ENCODE measurements at places on chromosomes 7 and 10.

- no peaks in the 10 kb centered on the region for H3K36me3 ChIP-seq
- no peak for DNase-seq
- H3K4me1 ChIP-seq = no peaks in the 10 kb centered on the region
- no peaks in the 10 kb centered on the region for H3K27me3 ChIP-seq
- H3K4me3 ChIP-seq = no peak overlapping the region
Observed at GRCh38 chr10:126569513-126570244, 100.8 kb downstream of the C10orf90 start.

GRCh38 chr7:79868010-79868409, 266.6 kb upstream of the GNAI1 start:
- H3K27ac ChIP-seq = no peak overlapping the region
- no peaks in the 10 kb centered on the region for H3K36me3 ChIP-seq
- H3K27me3 ChIP-seq = no peaks in the 10 kb centered on the region
- no peak overlapping the region for H3K4me3 ChIP-seq

DNA sequence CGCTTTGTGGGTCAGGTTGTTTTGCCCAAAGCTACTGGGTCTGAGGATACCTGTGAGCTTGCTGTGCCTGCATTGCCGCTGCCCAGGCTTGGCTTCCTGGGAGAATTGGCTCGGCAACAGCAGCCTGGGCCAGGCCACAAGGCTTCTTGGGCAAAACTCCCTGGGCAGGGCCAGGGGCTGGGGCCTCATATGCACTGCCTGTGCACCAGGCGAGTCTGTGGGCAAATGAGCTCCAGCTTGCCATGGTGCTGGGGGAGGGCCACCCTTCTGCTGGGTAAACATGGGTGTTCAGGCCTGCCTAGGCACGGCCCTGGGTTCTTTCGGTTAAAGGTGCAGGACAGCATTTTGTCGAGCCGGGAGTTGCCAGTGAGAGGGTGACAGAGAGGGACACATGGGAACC, 19.4 kb downstream of the ZMIZ1 start:
- no peaks in the 10 kb centered on the region for H3K27me3 ChIP-seq
- H3K36me3 ChIP-seq = peaks cover 46% of the 10 kb centered on the region
- no peak overlapping the region for H3K4me3 ChIP-seq

- no peak for DNase-seq
- H3K4me3 ChIP-seq = no peak overlapping the region
- H3K27me3 ChIP-seq = no peaks in the 10 kb centered on the region
- no peak overlapping the region for H3K27ac ChIP-seq
Observed at GRCh38 chr10:52440612-52441285, 126.7 kb downstream of the DKK1 start.

- peaks cover 7% of the 10 kb centered on the region for H3K4me1 ChIP-seq
- no peak overlapping the region for H3K27ac ChIP-seq
- no peak overlapping the region for H3K4me3 ChIP-seq
- H3K27me3 ChIP-seq = peaks cover 2% of the 10 kb centered on the region
- DNase-seq = no peak
- no peaks in the 10 kb centered on the region for H3K36me3 ChIP-seq
Observed at GRCh38 chr7:116610210-116610609, 61.8 kb upstream of the MET start.

DNA sequence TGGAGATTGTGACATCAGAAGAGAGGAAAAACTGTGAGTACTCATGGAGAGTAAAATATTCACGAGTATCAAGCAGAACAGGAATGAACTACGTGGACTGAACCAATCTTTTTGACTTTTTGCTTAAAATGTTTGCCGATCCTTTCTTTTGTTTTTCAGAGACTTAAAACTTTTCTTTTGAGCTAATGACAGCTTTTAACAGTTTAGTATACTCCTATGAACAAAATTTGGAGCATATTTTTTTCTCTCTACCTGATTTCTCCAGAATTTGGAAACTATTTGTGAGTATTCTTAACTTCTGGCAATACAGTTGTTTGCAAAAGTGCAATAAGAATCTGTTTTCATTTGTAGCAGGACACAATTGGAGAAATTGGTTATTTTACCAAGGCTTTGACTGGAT, 786.3 kb downstream of the SORCS1 start:
- no peaks in the 10 kb centered on the region for H3K36me3 ChIP-seq
- no peaks in the 10 kb centered on the region for H3K4me1 ChIP-seq
- H3K27me3 ChIP-seq = no peaks in the 10 kb centered on the region
- H3K4me3 ChIP-seq = no peak overlapping the region
- no peak overlapping the region for H3K27ac ChIP-seq

DNA sequence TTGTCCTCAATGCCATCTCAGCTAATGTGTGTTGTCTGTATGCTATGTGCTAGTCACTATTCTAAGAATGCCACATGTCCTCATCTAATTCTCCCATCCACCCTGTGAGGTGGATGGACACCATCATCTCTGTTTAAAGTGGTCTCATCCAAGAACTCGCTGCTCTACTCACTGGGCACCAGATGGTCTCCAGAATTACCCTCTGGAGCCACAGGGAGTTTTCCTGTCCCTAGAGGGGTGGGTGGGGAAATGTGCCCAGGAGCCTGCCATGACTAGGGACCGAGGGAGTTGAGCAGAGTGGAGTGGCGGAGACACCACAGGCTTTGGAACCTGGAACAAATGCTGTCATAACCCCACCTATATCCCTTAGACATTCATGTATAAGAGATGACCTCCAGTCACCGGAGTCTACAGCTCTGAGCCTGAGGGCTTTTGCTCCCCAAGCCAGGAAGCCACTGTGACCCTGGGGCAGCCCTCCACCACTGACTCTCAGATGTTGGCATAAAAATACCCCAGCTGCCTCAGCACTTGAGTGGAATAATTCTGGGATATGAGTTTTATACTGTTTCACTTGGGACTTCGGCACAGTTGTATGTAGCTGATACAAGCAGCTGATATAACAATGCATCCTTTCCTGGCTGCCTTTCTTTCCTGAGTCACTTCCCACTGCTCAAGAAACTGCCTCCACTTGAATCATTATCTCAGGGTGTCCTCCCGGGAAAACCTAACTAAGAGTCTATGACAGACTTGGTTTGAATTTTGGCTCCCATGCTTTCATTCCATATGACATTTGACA, 61.5 kb upstream of the RAPGEF5 start:
- no peaks in the 10 kb centered on the region for H3K4me1 ChIP-seq
- no peaks in the 10 kb centered on the region for H3K36me3 ChIP-seq
- no peaks in the 10 kb centered on the region for H3K27me3 ChIP-seq

DNA sequence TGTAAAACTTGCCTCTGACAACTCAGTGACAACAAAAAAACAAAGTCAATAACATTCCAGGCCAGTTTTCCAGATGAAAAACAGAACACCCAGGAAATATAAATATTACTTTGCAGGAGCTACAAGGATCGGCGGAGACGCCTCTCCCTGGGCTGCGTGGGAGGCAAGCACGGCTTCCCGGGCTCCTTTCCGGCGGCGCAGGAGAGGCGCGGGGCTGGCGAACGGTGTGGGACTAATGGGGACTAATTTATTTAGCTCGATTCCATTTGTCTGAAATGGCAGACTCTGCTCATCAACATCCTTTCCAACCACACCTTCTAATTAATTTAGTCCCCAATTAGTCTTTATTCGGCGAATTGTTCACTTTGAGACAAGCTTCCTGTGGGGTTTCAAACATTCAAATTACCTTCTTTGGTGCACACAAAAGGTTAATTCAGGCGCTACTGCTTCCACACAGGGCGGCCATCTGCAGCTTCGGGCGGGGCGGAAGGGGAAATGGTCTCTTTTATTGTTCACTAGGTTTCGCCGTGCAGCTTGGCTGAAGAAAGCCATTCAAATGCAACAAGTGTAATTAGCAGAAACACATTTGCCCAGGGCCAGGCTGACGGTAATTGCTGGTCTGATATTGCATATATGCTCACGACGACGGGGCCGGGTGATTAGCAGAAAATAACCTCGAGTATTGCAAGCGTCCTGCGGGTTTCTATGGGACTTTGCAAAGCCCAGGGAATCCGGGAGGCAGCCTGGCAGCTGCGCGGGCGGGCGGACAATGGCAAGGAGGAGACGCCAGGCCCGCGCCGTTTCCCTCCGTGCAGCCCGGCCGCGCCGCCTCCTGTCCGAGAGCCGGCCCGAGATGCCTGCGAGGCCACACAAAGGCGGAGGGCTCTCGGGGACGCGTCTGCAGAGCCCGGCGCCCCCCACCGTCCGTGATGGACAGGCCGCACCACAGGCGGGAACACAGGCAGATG, 270.1 kb downstream of the PTPRN2 start:
- no peaks in the 10 kb centered on the region for H3K36me3 ChIP-seq
- no peaks in the 10 kb centered on the region for H3K4me1 ChIP-seq
- DNase-seq = no peak
- H3K27me3 ChIP-seq = no peaks in the 10 kb centered on the region

DNA sequence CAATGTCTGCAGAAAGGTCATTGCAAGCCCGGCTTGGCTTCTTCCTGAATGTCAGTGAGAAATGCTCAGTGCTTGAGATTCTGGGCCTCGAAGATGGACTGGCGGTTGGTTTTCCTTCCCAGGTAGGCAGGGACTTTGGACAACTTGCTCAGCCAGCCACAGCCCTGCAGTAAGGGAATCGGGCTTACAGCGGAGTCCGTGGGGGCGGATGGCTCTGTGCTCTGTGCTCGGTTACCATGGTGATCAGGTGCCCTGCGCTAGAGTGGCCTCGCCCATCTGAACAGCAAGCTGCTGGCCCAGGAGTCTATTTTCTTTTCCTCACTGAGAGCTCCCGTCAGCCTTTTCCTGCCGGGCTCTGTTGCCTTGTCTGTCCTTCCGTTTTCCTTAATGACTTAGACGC, 77.8 kb upstream of the SH2B2 start:
- H3K27ac ChIP-seq = peak overlapping the region; percentile 39
- H3K27me3 ChIP-seq = no peaks in the 10 kb centered on the region
- H3K4me1 ChIP-seq = no peaks in the 10 kb centered on the region
- no peak overlapping the region for H3K4me3 ChIP-seq
- DNase-seq = peak; percentile 7

Measured in small intestine (tissue), 16 donors.